T follicular helper cell (primary cell): ENCODE measurements at places on chromosomes 2 and 18.
A peak's percentile ranks its signal among the peaks of the same experiment; 100 is the strongest.

DNA sequence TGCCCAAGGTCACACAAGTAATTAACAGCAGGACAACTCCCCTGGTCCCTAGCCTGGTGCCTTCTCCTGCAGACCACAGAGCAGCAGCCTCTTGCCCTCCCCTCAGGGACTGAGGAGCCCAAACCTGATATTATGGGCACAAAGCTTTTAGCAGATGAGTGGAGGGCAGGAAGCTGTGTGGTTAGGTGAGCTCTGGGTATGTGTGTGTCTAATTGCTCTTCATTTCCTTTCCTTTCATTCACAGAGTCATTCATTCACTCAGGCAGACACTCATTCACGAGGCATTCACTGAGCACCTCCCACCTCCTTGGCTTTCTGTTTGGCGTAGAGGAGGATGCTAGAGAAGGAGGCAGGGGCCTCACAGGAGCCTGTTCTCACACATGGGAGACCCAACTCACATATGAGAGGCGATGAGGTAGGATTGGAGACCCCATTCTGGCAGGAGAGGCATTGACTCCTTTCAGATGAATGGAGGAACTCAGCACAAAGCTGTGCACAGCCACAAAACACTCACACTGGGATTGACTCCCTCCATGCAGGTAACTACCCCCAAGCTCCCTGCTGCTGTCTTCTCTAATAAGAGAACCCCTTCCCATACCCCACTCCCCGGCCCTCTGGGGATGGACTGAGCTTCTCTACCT, 306.8 kb upstream of the SKOR2 start:
- no peak for DNase-seq

- DNase-seq = no peak
Measured at GRCh38 chr18:4035521-4035920, 419.6 kb downstream of the DLGAP1 start.

- DNase-seq = peak; percentile 3
Measured at GRCh38 chr2:20781656-20782265, 41.1 kb downstream of the LDAH start.

DNA sequence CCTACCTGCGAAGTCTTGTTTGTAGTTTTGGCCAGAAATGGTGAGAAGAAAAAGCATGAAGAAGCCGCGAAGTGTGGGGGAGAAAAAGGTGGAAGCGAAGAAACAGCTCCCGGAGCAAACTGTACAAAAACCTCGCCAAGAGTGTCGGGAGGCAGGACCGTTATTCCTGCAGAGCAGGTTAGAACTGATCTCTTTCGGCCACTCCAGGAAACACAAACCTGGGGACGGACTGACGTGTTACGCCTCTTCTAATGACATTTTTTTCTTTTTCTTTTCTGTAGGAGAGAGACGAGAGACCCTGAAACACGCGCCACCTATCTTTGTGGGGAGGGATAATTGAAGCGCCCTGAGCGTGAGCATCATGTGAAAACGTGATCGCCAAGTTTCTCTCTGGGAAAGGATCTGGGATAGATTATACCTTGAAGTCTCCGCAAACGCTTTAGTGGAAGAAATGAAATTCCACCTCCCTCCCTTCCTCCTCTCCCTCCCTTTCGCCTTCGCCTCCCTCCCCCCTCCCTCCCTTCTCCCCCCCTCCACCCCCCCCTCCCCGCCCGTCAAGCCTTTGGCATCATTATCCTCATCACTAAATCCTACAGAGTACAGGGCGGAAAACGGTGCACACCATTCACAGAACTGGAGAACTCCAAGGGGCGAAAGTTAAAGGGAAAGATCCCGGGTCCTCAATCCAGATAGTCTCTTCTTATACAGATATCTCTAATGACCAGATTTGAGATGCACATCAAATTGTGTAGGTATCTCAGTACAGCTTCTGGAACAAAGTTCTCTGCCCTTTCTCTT, at the start of gene ZEB2:
Gene ZEB2, minus strand, starts transcription at position 186 of the 798 bp plus-strand sequence. CDS start 2,769 bp downstream, outside the sequence.
- DNase-seq = no peak

- no peak for DNase-seq
Measured at GRCh38 chr2:64392529-64392928, 61.4 kb upstream of the LGALSL start.

- DNase-seq = no peak
Measured at GRCh38 chr2:71360434-71360975, 28.9 kb downstream of the ZNF638 start.

DNA sequence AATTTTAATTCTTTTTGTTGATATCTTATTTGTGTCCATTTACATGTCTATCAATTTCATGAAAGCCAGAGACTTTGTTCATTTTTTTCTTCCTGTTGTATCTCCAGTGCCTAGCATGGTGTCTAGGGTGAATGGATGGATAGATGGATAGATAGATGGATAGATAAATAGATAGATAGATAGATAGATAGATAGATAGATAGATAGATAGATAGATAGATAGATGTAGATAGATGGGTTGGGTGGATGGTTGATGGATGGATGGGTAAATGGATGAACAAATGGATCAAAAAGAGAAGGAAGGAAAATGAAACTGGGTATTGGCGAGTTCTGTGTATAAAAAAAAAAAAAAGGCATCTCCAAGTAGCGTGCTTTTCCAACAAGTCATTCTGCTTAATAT, 120.5 kb downstream of the FAM124B start:
- no peak for DNase-seq

DNA sequence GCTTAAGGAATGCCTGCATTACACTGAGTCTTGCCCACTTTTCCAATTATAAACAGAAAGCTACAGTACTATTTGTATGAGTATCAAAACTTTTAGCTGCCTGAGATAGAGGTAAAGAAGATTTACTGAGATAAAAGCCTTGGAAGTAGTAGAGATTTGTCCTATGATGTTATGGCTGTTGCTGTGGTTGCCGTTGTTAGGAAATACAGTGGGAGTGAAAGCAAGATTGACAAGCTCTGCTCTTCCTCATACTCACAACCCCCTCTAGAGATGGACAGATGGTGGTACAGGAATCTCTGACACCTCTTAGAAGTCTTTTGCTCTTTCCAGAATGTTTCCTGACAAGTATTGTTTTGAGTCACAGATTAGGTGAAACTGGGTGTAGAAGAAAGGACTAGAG, 242.5 kb downstream of the RPIA start:
- DNase-seq = no peak

DNA sequence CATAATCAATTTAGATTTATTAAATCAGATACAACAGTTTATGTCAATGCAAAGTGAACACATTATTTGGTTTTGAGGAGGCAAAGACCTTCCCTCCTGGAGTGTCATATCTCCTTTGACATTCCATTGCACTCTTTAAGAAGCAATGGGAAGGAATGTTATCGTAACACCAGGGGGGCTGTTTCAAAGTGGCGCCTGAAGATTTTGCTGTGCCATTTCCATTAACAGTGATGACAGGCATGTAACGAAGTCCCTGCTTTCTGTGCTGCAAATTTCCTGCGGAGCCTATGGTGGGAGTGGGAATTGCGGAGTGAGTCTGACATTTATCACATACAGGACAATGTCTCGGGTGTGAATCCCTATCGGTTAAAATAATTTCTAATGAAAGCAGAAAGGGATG, 499.6 kb upstream of the RAB6C start:
- no peak for DNase-seq

- DNase-seq = no peak
Measured at GRCh38 chr18:25983730-25984129, 106.7 kb downstream of the SS18 start.

DNA sequence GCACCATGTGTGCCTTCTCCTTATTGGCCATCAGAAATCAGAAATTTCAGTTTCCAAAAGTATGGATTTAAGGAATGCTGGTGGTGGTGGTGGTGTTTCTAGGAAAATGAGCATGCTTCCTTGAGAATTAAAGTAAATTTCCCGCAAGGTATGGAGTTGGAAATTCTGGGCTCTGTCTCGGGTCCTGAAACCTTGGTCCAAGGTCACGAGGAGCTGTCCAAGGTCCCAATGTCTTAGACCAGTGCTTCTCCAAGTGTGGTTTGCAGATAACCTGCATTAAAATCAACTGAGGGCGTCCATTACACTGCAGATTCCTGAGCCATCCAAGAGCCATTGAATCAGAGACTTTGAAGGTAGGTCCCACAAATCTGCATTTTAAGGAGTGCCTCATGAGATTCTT, 210.9 kb upstream of the PKDCC start:
- DNase-seq = peak; percentile 7

DNA sequence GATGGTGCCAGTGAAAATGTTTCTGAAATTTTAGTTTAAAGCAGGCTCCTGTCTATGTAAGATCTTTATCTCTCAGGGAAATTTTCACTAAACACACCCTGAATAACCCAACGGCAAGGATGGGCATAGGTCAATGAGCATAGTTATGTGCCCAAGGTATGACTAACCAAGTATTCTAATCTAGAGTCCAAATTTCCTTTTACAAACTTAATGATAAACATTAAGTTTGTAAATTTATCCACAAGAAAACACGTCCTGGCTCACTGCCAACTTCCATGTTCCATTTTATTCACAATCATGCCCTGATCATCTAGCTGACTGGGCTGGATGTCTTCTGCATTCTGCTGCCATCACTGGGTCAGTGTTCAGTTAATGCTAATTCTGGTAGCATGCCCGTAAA, 151.2 kb downstream of the SRBD1 start:
- DNase-seq = no peak

DNA sequence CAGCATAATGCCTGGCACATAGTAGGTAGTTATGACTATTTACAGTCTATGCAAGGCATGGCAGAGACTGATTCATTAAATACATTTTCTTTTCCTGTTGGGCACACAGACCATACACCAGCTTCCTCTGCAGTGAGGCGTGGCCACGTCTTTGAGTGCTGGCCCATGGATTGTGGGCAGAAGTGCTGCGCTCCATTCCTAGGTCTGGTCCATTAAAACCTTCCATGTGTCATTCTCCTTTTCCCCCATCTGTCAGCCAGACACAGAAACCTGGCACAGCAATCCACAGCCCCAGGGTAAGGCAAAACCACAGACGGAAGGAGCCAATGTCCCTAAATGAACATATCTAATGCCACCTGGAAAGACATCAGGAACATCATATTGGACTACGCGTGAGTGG, 141.9 kb downstream of the TTC32 start:
- no peak for DNase-seq
